ENCODE measurements at places on chromosomes 12 and 14.
A peak's percentile ranks its signal among the peaks of the same experiment; 100 is the strongest.

- DNase-seq = no peak
Measured at GRCh38 chr12:6551496-6552139, 4.2 kb downstream of the IFFO1 start.

DNA sequence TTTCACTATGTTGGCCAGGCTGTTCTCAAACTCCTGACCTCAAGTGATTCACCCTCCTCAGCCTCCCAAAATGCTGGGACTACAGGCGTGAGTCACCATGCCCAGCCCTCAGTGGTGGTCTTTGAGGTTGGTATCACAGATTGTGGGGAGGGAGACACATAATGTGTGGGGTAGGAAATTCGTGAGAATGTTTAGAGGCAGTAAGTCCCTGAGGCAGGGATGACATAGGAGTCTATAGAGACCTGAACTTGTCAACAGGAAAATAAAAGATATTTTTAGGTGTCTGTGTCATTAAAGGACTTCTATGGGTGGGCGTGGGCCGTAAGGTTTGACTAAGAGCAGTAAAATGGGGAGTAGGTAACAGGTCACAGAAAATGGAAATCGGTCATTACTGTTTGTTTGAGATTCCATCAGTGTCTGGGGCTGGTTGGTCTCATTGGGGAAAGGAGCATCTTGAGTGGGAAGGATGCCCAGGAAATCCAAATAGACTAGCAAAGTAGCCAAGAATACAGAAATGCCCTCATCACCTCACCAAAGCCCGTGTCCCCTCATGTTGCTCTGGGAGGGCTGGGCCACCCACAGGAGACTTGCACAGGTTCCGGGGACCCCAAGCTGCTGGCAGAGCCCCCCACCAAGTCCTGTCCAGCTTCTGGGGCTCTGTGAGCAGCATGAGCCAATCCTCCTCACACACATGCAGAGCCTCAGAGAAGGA, 63.6 kb upstream of the BCL2L14 start:
- DNase-seq = no peak

- no peak for DNase-seq
Measured at GRCh38 chr12:29116414-29116813, 32.7 kb upstream of the FAR2 start.

- DNase-seq = no peak
Measured at GRCh38 chr12:51907856-51908425, 637 bp downstream of the ACVRL1 start.

DNA sequence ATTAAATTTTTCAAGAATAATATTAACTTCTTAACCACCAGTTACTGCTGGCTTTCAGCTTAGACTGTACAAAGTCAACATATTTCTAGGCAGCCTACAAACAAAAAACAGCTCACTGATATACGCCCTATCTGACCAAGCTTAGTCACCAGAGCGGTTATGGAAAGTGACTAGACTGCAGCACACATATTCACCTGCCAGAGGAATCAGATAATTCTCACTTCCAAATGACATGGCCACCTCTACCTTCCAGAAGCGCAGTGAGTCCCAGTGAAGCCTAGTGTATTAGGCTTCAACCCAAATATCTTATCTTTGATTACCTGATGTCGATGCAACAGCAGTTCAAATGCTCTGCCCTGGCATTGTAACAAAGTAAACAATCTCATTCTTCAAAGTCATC, 8.5 kb downstream of the STXBP6 start:
- DNase-seq = no peak

GRCh38 chr12:108419949-108420348, 80.8 kb upstream of the CMKLR1 start:
- DNase-seq = no peak

GRCh38 chr14:31477248-31477647, 10.6 kb downstream of the GPR33 start:
- no peak for DNase-seq

DNA sequence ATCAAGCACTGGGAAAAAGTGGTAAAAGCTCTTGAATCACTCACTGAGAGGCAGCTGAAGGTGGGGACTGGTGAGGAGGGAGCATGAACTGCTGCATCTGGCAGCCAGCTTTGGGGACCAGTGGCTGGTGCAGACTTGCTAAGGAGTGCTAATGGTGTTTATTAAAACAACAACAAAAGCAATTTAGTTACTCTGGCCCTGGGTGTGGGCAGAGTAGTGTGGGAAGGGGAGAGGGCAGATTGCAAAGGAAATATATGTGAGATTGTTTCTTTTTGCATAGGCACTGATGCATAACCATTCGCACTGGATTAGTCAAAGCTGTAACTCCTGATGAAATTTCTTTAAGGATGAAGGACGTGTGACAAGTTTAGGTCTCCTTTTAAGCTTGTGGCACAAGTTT, 8.1 kb downstream of the TXNRD1 start:
- DNase-seq = peak; percentile 51

DNA sequence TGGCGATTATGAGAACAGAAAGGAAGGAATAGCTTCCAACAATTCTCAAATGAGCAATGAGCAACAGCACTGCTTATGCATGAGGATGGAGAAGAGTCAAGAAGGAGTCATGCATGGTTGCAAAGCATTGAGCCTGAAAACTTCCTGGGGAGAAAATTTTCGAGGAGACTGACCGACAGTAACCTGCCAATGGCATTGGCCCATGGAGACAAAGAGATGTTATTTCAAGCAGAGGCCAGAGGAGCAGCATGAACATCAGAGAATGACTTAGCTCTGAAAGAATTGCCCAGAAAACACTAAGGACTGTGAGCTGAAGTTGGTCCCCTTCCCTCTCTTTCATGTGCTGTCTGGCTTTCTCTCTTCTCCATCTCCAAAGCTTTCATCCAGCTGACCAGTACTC, 343.4 kb downstream of the ADAMTS20 start:
- DNase-seq = no peak

GRCh38 chr12:54032627-54033100, at the start of gene HOXC5:
Gene HOXC5 (plus strand): TSS chr12:54033050. CDS start chr12:54033123, 73 bp downstream.
- DNase-seq = peak; percentile 2

- no peak for DNase-seq
Measured at GRCh38 chr12:15632708-15633107, 156.5 kb downstream of the EPS8 start.

- DNase-seq = no peak
Measured at GRCh38 chr14:52272375-52272774, 4.9 kb downstream of the PTGDR start.

GRCh38 chr12:87801860-87802720, 227.1 kb downstream of the C12orf50 start:
- DNase-seq = no peak

DNA sequence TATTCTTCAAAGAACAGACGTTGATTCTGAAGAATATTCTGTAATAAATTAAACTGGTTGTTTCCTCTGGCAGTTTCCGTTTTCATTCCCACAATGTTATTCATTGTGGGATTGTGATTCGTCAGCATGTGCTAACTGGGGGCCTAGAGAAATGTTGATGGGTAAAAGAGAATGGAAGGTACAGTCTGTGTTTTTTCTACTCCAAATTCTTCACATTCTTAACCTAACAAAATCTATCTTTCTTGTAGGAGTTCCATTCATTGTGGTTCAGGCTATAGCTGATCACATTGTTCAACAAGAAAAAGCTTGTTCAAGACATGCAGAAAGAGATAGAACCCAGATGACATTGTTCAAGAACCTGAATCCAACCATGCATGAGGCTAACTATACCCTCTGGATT, 5.9 kb downstream of the CD163 start:
- no peak for DNase-seq

GRCh38 chr14:60862283-60862682, 118.6 kb downstream of the TRMT5 start:
- peak; percentile 79 for DNase-seq

- DNase-seq = no peak
Measured at GRCh38 chr14:67887478-67887877, 67.9 kb downstream of the RAD51B start.

DNA sequence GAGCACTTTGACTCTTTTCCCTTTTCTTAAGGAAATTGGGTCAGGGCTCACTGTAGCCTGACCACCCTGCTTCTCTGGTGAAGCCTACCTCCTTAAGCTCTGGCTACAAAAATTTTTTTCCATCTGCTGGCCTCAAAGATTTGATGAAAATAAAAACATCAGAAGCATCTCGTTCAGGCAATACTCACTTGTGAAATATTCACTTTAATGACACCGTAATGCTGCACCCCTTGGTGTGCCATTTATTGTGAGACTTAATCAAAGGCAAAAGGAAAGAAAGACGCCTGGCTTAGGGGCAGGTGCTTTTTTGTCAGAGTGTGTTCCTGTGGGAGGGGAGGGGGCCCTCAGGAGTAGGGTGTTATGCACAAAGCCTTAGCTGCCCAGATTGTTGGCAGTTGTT, 155.0 kb upstream of the TMPO start:
- DNase-seq = no peak

DNA sequence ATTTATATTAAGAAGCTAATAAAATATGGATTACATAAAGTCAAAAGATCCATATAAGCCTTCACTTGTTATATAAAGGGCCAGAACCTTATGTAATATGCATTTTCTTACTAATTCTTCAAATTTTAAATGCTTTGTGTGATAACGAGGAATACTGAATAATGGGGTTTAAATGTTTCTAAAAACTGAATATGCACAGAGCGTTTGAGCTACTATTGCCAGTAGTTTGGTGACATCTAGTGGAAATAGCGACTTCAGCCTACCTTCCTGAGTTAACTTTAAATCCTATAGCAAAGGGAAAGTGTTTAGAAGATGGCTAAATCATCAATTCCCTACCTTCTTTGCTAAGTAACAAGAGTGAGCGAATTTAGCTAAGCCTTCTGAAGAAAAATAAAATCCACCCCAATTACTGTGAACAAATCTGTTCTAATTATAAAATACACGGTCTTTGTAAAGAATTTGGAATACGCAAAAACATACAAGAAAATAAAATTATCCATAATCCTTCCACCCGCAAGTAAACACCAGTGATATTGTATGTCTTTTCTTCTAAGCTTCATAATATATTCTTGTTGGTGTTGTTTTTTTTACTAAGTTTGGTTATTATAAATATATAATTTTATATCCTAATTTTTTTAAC, 115.5 kb upstream of the G2E3 start:
- no peak for DNase-seq

- no peak for DNase-seq
Measured at GRCh38 chr14:59091976-59092375, 96.5 kb upstream of the DAAM1 start.

GRCh38 chr14:104107101-104107581, 21.6 kb downstream of the ASPG start:
- no peak for DNase-seq

DNA sequence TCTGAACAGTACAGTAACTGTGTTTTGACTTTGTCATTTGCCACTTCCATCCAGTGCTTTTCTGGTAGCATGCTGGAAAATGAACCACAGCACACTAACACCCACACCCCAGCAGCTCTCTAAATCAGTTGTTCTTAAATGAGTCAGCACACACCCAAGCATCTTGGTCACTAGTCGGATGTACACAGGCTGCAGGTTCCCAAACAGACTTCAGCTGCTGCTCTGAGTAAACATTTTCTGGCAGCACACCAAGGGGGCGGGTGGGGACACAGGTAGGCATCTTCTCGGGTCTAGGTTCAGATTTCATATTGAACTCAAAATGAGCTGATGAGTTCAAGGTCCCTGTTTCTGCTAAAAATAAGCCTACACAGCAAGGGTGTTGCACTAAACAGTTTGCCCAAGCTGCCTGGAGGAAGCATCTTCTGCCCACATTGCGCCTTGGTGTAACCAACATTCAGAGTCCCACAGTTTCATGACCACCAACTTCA, 39.8 kb downstream of the IFNG start:
- no peak for DNase-seq

- DNase-seq = no peak
Measured at GRCh38 chr12:94167756-94168416, 19.5 kb downstream of the PLXNC1 start.

DNA sequence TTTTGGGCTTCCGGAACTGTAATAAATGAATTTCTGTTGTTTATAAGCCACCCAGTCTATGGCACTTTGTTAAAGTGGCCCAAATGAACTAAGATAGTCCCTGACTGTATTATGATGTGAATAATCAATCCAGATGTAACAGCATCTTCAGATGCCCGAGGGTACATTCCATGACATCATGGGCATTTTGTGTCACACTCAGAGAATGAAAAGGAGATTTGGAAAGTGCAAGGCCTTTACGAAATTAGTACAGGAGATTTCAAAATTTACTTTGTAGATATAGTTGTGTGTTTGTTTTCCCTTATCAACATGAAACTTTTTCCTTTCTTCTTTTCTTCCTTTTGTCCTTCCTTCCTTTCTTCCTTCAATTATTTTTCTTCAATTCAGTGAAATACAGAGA, 54.2 kb upstream of the AMIGO2 start:
- no peak for DNase-seq

DNA sequence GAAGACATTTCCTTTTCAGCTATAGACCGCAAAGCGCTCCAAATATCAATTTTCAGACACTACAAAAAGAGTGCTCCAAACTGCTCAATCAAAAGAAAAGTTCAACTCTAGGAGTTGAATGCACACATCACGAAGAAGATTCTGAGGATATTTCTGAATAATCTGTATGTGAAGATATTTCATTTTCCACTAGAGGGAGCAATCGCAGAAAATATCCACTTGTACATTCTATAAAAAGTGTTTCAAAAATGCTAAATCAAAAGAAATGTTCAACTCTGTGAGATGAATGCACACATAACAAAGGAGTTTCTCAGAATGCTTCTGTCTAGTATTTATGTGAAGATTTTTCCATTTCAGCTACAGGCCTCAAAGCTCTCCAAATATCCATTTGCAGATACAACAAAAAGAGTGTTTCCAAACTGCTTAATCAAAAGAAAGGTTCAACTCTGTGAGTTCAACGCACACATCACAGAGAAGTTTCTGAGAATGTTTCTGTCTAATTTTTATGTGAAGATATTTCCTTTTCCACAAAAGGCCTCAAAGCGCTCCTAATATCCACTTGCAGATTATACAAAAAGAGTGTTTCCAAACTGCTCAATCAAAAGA, 643.8 kb upstream of the ALG10B start:
- DNase-seq = no peak

DNA sequence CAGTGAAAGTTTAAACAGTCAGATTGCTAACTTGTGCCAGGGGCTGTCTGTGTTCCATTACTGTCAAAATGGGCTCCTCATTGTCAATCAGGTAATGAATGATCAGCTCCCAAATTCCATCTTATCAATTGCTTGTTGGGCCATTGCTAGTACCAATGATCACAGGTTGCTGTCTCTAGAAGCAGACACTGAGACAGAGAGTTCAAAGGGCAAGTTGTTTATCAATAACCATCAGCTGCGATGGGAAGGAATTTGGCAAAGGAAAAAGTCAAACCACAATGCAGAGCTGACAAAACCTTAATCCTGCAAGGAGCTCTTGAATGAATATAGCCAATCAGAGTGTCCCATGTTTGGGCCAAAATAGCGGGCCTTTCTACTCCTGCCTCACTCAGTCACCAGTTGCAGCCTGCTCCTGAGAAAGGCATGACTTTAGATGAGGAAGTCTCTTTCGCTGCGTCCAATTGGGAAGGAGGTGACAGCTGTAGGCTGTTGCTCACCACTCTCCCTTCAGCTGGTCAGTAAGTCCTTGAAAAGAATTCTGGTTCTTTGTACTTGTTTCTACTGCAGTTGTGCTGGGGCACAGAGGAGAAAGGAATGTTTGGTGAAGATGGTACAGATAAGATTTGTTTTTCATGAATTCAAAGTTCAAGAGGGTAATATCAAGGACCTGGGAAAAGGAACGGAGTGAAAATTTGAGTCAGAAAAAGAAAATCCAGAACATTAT, 179.2 kb upstream of the PDE3A start:
- DNase-seq = peak; percentile 62

Measured in retinal pigment epithelial cell (primary cell).